ENCODE measurements at places on chromosomes 11 and 22.

GRCh38 chr11:81907996-81908395 is 825.7 kb downstream of the FAM181B start:
- no peak for DNase-seq

- DNase-seq = no peak
These were observed 67.1 kb downstream of the SLC35F2 start for GRCh38 chr11:107791343-107792048.

- DNase-seq = no peak
These were observed 1197.8 kb downstream of the BRD1 start for GRCh38 chr22:48629631-48630432.

- no peak for DNase-seq
These were observed 15.7 kb downstream of the TPCN2 start for GRCh38 chr11:69064394-69064957.

DNA sequence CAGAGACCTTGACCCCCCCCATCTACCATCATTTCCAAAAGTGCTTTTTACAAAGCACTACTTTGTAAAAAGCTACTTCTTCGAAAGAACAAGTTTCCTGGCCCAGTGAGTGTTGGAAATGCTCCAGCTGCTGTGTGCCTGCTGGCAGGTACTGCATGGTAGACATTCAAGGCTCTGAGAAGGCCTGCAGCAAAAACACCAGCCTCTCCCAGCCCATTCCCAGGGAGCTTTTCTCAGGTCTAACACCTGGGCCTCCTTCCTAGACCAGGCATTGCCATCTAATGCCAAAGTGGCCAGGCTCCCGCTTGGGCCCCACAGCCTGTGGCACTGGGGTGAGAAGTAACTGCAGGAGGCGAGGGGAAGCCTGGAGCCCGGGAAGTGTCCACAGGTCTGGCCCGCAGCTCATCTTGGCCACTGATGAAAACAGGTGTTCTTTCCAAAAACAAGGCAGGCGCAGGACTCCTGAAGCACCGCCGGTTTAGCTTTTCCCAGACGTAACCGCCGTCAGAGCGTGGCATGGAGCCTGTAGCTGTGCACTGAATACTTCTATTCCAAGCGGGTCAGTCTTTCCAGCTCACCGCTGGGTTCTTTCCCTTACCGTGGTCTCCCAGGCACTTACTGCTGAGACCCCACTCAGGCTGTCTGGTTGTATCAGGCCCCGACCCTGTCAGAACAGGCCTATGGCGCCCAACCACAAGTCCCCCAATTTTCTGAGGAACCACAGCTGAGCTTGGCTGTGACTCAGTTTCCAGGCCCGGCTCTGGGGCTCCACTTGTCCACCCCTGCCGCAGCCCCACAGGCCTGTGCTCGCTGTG is 1.2 kb upstream of the TCIRG1 start:
- DNase-seq = no peak

GRCh38 chr22:20324139-20324516 is 4.3 kb upstream of the DGCR6L start:
- peak; percentile 19 for DNase-seq

DNA sequence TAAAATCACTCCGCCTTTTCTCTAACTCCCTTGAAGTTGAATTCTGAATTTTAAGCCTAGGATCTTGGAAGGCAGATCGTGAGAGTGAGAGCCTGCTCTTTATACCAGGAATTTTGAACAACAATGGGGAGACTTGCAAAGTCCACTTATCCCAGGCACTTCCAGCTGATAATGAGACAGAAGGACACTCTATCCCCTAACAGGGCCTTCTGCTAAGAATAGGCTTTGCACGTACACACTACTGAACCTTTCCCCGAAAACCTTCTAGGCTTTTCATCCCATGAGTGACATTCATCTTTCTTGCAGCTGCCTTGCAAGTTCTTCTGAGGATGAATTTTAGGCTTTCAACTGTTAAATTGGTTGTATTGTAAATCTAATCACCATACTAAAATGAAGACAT is 44.0 kb upstream of the WT1 start:
- no peak for DNase-seq

Measured in endodermal cell (in vitro differentiated cells).